ENCODE measurements at places on chromosomes 12 and 14. TPM values are rescaled to one million over a fixed set of nuclear protein-coding genes. Genes with fewer than 3 reads are reported as not detected.

MGP gene
- not detected for total RNA-seq

CFAP54 gene
- 3.1 TPM for total RNA-seq

DNA sequence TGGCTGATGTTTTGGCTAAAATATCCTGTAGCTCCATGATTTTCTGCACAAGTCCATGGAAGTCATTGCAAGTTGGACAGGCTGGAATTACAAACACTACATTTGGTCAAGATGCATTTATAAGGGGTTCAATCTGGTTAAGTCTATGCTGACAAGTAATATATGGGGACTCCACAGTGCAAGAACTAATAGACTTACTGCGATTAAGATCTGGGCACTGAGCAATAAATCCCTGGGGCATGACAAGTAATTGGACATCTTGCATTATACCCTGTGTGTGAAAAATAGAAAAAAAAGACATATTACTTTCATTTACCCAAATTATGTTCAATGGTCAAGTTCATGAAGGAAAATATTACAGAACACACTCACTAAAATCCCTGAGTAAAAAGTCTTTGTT, 99.1 kb downstream of the NELL2 start:
- no peak overlapping the region for H3K27ac ChIP-seq
- peaks cover 24% of the 10 kb centered on the region for H3K36me3 ChIP-seq
- H3K27me3 ChIP-seq = no peaks in the 10 kb centered on the region
- peaks cover 33% of the 10 kb centered on the region for H3K4me1 ChIP-seq
- no peak overlapping the region for H3K4me3 ChIP-seq

- no peaks in the 10 kb centered on the region for H3K27me3 ChIP-seq
- H3K4me1 ChIP-seq = peaks cover 51% of the 10 kb centered on the region
- H3K4me3 ChIP-seq = no peak overlapping the region
Observed at GRCh38 chr12:75764091-75764841, 252.9 kb upstream of the KRR1 start.

- peaks cover 15% of the 10 kb centered on the region for H3K27me3 ChIP-seq
- H3K4me1 ChIP-seq = no peaks in the 10 kb centered on the region
- no peak overlapping the region for H3K4me3 ChIP-seq
- H3K36me3 ChIP-seq = no peaks in the 10 kb centered on the region
- H3K27ac ChIP-seq = no peak overlapping the region
Observed at GRCh38 chr14:93799989-93800921, 12.0 kb upstream of the PRIMA1 start.

GRCh38 chr14:33186656-33187055, 248.0 kb downstream of the NPAS3 start:
- no peak for DNase-seq
- H3K36me3 ChIP-seq = no peaks in the 10 kb centered on the region
- H3K4me1 ChIP-seq = peaks cover 3% of the 10 kb centered on the region
- no peaks in the 10 kb centered on the region for H3K27me3 ChIP-seq

GRCh38 chr14:55277972-55278740, 6.9 kb downstream of the FBXO34 start:
- H3K4me3 ChIP-seq = no peak overlapping the region
- no peaks in the 10 kb centered on the region for H3K27me3 ChIP-seq
- H3K4me1 ChIP-seq = peaks cover 15% of the 10 kb centered on the region
- no peak overlapping the region for H3K27ac ChIP-seq
- peaks cover 2% of the 10 kb centered on the region for H3K36me3 ChIP-seq

ARHGEF25 gene
- total RNA-seq = 43.8 TPM

DNA sequence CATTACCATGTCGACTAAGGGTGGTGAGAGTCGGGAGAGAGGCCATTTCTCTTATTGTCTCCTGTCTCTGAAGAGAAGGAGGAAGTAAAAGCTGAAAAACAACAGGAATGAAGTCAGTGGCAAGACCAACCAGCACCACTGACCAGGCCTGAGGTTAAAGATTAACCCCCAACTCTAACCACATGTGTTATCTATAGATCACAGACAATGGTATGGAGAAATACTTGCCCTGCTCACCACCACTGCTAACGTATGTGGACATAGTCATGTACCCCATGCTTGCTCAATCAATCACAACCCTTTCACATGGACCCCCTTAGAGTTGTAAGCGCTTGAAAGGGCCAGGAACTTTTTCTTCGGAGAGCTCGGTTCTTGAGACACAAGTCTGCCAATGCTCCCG, 690.9 kb upstream of the LMO3 start:
- H3K36me3 ChIP-seq = no peaks in the 10 kb centered on the region
- H3K27me3 ChIP-seq = no peaks in the 10 kb centered on the region
- no peak overlapping the region for H3K27ac ChIP-seq

DNA sequence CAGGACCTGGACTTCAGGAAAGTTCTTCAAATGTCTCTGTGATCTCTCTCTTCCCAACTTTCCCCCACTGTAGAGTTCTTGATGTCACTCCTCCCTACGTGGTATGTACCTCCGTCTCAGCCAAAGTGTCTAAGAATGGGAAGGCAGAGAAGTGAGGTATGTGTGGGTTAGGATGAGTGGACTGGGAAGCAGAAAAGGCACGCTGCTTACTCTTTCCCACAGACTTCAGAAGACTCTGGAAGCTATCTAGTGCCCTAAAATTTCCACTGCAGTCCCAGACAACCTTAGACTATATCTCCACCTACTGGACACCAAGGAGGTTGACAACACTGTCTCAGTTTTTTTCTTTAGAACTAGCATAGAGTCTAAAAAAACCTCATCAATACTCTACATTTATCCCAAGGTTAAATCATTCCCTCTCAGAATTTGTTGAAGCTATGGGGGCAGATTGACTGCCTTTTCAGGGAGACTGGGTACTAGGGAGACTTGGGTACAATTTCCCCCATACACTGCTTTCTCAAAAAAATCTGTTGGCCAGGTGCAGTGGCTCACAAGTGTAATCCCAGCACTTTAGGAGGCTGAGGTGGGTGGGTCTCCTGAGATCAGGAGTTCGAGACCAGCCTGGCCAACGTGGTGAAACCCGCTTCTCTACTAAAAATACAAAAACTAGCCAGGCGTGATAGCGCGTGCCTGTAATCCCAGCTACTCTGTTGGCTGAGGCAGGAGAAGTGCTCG, 20.6 kb upstream of the ITGA5 start:
- H3K27me3 ChIP-seq = peaks cover 25% of the 10 kb centered on the region
- DNase-seq = no peak
- no peaks in the 10 kb centered on the region for H3K4me1 ChIP-seq
- H3K27ac ChIP-seq = no peak overlapping the region
- no peaks in the 10 kb centered on the region for H3K36me3 ChIP-seq
- no peak overlapping the region for H3K4me3 ChIP-seq

- no peak for DNase-seq
- H3K4me1 ChIP-seq = peaks cover 24% of the 10 kb centered on the region
- H3K27ac ChIP-seq = no peak overlapping the region
- H3K27me3 ChIP-seq = peaks cover 16% of the 10 kb centered on the region
Observed at GRCh38 chr14:98140862-98141530, 1131.0 kb downstream of the BCL11B start.

DNA sequence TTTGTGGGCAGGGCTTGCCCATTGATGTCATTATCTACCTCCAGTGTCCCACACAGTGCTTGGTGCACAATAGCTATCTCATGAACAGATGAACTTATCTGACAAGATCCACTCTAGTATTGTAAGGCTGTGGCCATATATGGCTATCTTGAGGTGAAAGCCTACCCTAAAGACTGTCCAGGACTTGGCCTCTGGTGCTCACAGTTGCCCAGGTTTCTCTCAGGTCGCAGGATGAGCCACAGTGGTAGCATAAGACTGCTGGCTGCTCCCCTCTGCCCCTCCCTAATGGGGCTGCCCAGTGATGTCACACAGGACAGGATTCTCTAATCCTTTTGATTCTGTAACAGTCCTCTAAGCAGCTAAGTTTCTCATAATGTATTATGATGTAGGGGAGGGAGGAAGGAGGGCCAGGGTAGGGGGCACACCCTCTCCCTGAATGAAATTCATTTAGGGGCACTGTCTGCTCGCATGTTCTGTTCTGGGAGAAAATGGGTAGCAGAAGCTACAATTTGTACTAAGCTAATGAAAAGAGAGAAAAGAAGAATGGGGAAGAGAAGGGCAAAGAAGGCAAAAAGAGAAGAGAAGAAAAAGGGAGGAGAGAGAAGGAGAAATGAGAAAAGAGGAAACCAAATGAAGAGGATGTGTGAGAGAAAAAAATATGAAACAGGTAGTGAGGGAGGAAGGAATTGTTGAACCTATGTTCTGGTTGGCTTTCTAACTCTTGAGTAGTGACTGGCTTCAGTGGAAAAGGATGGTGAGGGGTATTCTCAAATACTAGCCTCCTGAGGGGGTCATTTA, 3.4 kb upstream of the PPM1A start:
- no peak for DNase-seq
- H3K4me1 ChIP-seq = peaks cover 28% of the 10 kb centered on the region
- H3K27me3 ChIP-seq = no peaks in the 10 kb centered on the region
- H3K36me3 ChIP-seq = no peaks in the 10 kb centered on the region
- peak overlapping the region; percentile 23 for H3K4me3 ChIP-seq
- no peak overlapping the region for H3K27ac ChIP-seq

DNAAF2 gene
- 18.9 TPM for total RNA-seq

Measured in neural crest cell (in vitro differentiated cells).